ENCODE measurements at places on chromosomes 1 and 21. TPM values are rescaled to one million over a fixed set of nuclear protein-coding genes. Genes with fewer than 3 reads are reported as not detected.

PAQR6 gene
- 8.4 TPM for total RNA-seq

TMEM81 gene
- total RNA-seq = 3.7 TPM

PTPN7 gene
- total RNA-seq = 1.3 TPM

DCDC2B gene
- total RNA-seq = not detected

- DNase-seq = no peak
These were observed 45.6 kb upstream of the RAB4A start for GRCh38 chr1:229225331-229225782.

DNA sequence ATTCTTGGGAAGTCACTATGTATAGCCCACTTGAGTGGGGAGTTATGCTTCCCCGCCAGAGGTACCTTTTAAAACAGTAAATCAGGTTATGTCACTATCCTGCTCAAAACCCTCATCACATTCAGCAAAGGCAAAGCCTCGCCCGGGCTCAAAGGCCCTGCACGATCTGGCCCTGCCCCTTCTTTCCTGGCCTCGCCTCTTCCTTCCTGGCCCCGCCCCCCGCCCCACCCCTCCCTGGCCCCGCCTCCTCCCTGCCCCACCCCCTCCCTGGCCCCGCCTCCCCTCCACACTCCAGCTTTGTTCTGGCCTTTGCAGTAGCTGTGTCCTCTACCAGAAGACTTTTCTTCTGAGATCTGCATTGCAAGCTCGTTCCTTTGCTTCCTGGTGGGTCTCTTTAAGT is 6.6 kb downstream of the LDLRAD2 start:
- peak; percentile 58 for DNase-seq

DNA sequence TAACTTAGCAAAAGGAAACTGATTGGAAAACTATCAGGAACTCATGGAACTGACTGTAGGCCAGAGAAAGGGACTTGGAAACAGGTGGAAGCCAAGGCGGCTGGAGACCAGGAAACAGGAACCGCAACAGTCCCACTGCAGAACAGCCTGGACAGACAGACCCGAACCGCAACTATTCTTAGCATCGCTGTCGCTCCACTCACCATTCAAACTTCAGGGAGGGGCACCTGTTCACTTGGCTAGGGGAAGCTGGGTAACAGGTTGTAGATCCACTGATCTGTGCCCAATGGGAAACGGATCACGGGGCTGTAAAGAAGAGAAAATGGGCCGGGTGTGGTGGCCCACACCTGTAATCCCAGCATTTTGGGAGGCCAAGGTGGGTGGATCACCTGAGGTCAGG is 61.9 kb downstream of the CLSTN1 start:
- DNase-seq = peak; percentile 8

- DNase-seq = no peak
These were observed 38.7 kb downstream of the HS2ST1 start for GRCh38 chr1:86953167-86953566.

GRCh38 chr1:94797291-94797690 is 22.9 kb upstream of the SLC44A3 start:
- DNase-seq = no peak

- no peak for DNase-seq
These were observed 42.0 kb downstream of the STUM start for GRCh38 chr1:226590614-226591013.

- DNase-seq = peak; percentile 22
These were observed 5.9 kb upstream of the OLIG1 start for GRCh38 chr21:33063907-33064622.

DNA sequence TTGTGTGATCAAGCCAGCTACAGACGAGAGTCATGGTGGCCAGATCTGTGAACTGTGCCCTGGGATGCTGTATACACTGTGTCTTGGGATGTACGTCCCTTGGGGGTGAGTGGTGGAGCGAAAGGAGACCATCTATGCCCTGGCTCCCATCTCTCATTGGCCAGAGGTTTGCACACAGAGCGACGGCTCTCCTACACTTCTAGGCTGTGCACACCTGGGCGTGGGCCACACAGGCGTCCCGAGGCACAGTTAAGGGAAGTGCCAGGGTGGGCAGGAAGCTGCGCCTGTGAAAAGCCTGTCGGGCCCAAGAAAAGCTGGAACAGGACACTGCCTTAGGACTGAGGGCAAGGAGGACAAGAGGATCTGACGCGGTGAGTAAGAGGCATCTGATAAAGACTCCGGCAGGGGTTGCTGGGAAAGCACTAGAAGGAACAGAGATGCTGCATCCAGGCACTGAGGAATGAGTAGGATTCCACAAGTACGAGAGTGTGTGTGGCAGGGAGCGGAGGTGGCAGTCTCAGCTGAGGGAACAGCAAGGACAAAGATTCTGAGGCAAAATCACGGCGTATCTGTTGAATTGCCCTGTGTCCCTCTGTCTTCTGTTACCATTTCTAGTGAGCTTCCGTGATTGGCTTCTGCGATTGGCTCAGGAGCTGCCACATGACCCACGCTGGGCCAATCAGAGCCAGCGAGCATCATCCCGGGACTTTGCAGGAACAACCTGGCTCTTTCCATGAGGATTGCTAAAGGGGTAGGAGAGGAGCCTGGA is 67.9 kb upstream of the ZBTB40 start:
- DNase-seq = no peak

- DNase-seq = no peak
These were observed 100.9 kb upstream of the DPT start for GRCh38 chr1:168829876-168830275.

- no peak for DNase-seq
These were observed 51.2 kb downstream of the TLR5 start for GRCh38 chr1:223091896-223092295.

GRCh38 chr1:159882527-159882862 is 17.5 kb downstream of the CFAP45 start:
- no peak for DNase-seq

- no peak for DNase-seq
These were observed 5.2 kb upstream of the FAM89A start for GRCh38 chr1:231045286-231045685.

DNA sequence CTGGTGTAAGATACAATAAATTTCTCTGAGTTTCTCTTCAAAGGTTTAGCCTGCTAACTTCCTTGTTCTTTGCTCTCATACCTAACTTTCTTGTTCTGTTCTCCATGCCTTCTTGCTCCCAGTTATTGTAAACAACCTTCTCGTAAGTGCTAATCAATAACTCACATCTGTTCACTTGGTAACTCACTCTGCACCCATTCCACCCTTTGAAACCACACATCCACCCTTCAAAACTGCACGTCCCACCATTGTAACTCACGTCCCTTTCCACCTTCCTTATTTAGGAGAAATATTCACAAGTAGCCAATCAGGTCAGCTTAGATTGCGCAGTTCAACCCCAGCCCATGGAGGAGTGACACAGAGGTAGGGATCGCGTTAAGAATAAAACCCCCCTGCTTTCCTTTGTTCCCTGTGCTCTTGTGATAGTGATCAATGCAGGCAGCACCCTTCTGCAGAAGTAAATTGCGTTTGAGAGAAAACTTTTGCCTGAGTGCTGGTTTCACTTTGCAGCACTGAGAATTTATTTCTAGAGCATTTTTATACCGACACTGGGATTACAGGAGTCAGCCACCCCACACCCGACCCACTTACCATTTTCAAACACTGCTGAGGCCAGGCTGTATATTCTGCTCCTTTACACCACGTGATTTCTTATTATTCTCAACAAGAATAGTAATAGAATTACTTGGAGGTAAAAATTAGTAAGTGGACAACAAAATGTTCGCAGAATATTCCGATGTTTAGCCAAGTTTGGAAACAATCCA is 789.2 kb upstream of the RGS18 start:
- DNase-seq = no peak

- no peak for DNase-seq
These were observed 4.2 kb downstream of the FABP3 start for GRCh38 chr1:31368611-31369107.

- DNase-seq = no peak
These were observed 42.5 kb upstream of the CLIC4 start for GRCh38 chr1:24702511-24703293.

GRCh38 chr1:178718520-178718919 is 6.5 kb upstream of the RALGPS2 start:
- no peak for DNase-seq

DNA sequence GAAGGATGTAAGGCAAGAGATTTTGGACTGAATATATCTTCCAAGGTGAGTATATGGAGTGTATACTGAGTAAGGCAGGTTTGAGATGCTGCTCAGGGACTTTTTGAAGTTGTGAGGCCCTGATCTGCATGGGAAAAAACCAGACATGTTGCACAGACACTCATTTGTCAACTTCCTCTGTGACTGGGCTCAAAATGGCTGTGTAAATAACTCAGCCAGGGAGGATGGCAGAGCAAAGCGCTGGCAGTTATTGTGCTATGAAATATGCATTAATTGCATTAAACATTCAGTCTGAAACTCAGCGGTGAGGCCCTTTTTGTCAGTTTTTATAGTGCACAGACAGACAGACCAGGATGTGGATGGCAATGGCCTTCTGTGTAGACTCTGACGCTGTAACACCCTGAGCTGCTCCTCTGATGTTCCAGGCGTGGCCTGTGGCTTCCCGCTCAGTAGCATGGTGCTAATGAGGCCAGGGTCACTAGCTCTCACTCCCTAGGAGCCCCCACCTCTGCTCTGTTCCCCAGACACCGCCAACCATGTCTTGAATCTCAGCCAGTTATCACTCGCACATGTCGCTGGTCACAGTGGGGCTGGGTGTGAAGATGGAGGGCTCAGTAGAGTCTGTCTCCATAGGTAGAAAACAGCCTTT is 307.0 kb upstream of the PROX1 start:
- no peak for DNase-seq

- no peak for DNase-seq
These were observed 161.4 kb downstream of the KAZN start for GRCh38 chr1:14759843-14760242.

DNA sequence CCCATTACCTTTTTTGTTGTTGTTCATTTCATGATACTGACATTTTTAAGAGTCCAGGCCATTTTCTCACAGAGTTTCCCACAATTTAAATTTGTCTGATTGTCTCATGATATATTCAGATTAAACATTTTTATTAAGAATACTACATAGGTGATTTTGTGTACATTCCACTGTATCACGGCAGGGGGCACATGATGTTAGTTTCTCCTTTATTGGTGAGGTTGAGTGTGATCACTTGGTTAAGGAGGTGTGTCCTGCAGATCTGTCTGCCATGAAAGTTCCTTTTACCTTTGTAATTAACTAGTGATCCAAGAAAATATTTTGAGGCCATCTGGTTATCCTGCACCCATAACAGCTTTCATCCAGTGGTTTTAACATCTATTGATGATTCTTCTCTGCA is 11.8 kb downstream of the RTCA start:
- DNase-seq = no peak

DNA sequence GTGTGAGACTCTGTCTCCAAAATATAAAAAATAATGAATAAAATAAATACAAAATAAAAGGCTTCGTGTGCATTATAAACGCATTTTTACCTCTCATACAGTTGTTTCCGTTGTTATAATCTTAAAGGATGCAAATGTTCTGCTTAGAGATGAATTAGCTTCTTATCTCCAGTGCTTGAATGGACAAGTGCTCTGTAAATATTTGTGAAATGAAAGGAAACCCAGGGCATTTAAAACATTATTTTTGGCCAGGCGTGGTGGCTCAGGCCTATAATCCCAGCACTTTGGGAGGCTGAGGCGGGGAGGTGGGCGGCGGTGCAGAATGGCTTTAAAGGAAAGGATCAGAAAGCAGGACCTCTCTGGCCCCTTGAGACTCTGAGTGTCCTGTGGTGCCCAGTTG is 94.5 kb downstream of the HUNK start:
- no peak for DNase-seq

DNA sequence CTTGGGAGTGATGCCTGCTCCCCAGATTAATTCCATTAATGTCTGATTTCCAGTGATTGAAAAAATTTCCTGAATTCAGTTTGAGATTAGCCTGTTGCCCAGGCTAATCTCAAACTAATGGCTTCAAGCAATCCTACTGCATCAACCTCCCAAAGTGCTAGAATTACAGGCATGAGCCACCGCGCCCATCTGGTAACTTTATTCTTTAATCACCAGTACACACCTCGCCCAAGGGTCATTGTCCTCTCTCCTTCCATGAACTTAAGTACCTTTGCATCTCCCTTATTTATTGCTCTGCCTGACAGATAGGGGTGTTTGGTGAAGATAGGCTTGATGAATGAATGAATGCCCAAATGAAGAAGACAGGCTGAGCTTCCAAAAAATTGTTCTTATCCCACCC is 366.5 kb downstream of the SIPA1L2 start:
- no peak for DNase-seq

GRCh38 chr1:175530183-175530582 is 213.2 kb downstream of the TNR start:
- no peak for DNase-seq

DNA sequence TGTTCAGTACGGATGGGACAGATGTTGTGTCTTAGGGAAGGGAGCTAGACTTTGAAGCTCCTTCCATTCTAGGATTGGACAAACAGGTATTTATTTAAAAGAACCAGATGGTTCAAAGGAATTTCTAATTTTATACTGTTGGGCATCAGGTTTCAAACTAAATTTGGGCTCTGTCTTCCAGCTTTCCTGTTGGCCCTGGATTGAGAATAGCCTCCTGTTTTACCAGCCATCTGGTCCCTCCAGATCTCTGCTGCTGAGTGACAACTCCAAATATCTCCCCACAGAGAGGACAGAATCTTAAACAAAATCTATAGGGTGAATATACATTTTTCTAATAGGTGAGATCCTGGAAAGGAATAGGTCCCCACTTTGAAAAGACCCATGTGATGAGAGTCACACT is 52.5 kb upstream of the CNIH3 start:
- DNase-seq = no peak

GRCh38 chr1:32334274-32334861 is 1.7 kb downstream of the MARCKSL1 start:
- DNase-seq = no peak

DNA sequence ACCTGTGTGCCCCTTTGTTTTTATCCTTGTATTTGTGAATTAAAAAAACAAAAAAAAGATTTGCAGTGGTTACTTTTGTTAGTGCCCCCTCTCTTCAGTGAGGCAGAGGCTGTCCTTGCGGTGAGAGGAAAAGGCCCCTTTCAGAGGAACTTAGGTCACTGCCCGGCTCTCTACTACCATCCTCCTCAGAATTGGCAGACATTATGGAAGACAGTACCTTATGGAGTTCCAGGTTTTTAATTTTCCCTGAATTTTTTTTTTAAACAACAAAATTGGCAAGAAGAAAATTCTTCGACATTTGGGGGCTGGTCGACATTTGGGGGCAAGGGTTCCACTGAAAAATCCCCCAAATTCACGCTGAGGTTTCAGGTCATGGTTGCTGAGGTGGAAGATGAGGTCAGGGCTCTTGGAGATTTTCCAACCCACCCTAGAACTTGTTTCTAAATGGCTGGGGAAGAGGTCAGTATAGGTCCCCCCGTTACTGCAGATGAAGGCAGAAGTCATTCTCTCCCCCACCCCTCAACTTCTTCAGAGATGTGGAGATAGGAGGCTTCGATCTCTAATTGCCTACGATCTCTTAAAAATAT is 5.3 kb downstream of the RXFP4 start:
- DNase-seq = no peak

DNA sequence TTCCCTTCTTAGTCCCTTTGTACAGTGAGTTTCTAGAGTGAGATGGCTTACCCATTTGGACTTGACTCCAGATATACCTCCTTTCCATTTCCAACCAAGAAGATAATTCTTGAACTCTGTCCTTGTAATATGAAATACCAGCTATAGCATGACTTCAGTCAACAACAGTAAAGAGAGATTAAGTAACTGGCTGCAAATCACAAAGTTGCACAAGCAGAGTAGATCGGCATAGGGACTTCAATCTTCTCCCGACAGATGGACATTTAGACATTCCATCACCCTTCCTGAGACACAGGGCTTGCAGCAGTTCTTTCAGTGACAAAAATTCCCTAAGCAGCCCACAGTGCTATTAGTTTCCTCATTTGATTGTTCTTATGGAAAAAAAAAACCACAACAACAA is 44.6 kb downstream of the JAK1 start:
- no peak for DNase-seq

GRCh38 chr1:178385662-178386061 is 111.1 kb downstream of the CLEC20A start:
- DNase-seq = no peak

Data from endothelial cell (in vitro differentiated cells).